ENCODE measurements at places on chromosomes 1 and 21.

GRCh38 chr1:14873677-14874076 is 275.2 kb downstream of the KAZN start:
- H3K4me1 ChIP-seq: peaks cover 6% of the 10 kb centered on the region
- DNase-seq: no peak

DNA sequence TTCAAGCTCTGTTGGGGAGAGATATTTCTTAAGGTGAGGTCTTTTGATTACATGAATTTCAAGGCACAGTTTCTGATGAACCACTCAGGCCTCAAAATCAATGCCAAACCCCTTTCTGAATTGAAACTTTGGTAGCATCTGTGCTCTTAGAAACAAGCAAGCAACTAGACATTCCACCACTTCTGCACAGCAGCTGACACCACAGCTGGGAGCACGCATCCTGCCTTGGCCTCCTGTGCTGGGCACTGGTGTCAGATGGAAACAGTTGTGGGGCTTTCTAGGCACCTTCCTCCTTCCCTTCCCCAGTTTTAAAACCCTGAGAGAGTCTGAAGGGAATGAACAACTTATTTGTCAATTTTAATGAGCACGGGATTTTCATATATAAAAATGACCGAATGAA is 360.2 kb downstream of the ADGRL2 start:
- no peaks in the 10 kb centered on the region for H3K27me3 ChIP-seq
- no peak for DNase-seq
- no peaks in the 10 kb centered on the region for H3K36me3 ChIP-seq
- no peak overlapping the region for H3K4me3 ChIP-seq
- H3K27ac ChIP-seq: no peak overlapping the region

DNA sequence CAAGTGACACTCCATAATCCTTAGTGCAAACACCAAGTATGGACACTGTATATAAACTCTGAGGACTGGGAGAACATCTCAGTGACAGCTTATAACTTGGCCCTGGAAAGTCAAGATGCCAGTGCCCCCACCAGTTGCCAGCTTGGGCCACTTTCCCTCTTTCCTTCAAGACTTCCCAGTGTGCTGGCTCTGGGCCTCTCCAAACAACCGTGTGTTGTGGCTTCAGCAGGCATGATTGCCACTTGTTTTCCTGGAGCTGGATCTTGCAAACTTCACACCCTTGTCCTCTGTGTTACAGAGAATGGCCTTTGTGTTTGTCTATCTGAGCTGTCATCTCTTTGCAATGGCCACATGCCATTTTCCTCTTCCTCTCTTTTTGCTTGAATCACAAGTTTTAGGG is 37.0 kb downstream of the CCDC185 start:
- H3K27me3 ChIP-seq: no peaks in the 10 kb centered on the region
- no peak overlapping the region for H3K27ac ChIP-seq
- DNase-seq: no peak
- H3K4me1 ChIP-seq: no peaks in the 10 kb centered on the region
- H3K4me3 ChIP-seq: no peak overlapping the region

- H3K36me3 ChIP-seq: no peaks in the 10 kb centered on the region
- no peak overlapping the region for H3K27ac ChIP-seq
- DNase-seq: no peak
- peaks cover 9% of the 10 kb centered on the region for H3K4me1 ChIP-seq
- no peak overlapping the region for H3K4me3 ChIP-seq
Observed at GRCh38 chr1:147086129-147086528, 86.1 kb downstream of the PRKAB2 start.

GRCh38 chr1:53272349-53272748 is 34.0 kb upstream of the MAGOH start:
- no peak overlapping the region for H3K4me3 ChIP-seq
- no peak for DNase-seq
- H3K36me3 ChIP-seq: peaks cover 40% of the 10 kb centered on the region
- H3K27me3 ChIP-seq: no peaks in the 10 kb centered on the region

DNA sequence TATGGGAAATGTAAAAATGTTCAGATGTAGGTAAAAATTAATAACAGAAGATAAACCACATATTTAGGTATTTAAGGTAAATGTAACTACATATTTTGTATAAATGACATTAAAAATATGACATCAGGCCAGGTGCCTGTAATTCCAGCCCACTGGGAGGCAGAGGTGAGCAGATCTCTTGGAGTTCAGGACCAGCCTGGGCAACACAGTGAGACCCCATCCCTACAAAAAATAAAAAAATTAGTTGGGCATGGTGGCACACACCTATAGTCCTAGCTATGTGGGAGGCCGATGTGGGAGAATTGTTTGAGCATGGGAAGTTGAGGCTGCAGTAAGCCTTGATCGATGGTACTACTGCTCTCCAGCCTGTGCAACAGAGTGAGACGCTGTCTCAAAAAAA is 216.5 kb downstream of the SPATA17 start:
- no peaks in the 10 kb centered on the region for H3K36me3 ChIP-seq
- H3K4me3 ChIP-seq: no peak overlapping the region
- no peaks in the 10 kb centered on the region for H3K4me1 ChIP-seq

Data from H1 (cell line).